Ovary (tissue), 10 donors: ENCODE measurements at places on chromosomes 5 and 9. TPM values are rescaled to one million over a fixed set of nuclear protein-coding genes. Genes with fewer than 3 reads are reported as not detected.

The IFNA21 gene
- not detected for total RNA-seq

The STPG3 gene
- not detected for total RNA-seq

The FOXD1 gene
- total RNA-seq: 0.10 TPM

The SPATA31E1 gene
- not detected for total RNA-seq

The IFNA14 gene
- total RNA-seq: not detected

The CCL28 gene
- 2.1 TPM for total RNA-seq

The C5orf58 gene
- total RNA-seq: not detected

The DAPK1 gene
- 133 TPM for total RNA-seq

The RNF180 gene
- total RNA-seq: 23.2 TPM

The ELOVL7 gene
- 5.9 TPM for total RNA-seq

The TMEM215 gene
- total RNA-seq: 0.24 TPM

GRCh38 chr5:61397238-61397637 is 65.2 kb downstream of the ZSWIM6 start:
- no peak overlapping the region for H3K27ac ChIP-seq
- H3K4me1 ChIP-seq: no peaks in the 10 kb centered on the region
- H3K27me3 ChIP-seq: no peaks in the 10 kb centered on the region

- no peaks in the 10 kb centered on the region for H3K4me1 ChIP-seq
- DNase-seq: no peak
- H3K27ac ChIP-seq: no peak overlapping the region
- H3K4me3 ChIP-seq: no peak overlapping the region
Observed at GRCh38 chr9:88732128-88732527, 197.2 kb downstream of the NXNL2 start.

DNA sequence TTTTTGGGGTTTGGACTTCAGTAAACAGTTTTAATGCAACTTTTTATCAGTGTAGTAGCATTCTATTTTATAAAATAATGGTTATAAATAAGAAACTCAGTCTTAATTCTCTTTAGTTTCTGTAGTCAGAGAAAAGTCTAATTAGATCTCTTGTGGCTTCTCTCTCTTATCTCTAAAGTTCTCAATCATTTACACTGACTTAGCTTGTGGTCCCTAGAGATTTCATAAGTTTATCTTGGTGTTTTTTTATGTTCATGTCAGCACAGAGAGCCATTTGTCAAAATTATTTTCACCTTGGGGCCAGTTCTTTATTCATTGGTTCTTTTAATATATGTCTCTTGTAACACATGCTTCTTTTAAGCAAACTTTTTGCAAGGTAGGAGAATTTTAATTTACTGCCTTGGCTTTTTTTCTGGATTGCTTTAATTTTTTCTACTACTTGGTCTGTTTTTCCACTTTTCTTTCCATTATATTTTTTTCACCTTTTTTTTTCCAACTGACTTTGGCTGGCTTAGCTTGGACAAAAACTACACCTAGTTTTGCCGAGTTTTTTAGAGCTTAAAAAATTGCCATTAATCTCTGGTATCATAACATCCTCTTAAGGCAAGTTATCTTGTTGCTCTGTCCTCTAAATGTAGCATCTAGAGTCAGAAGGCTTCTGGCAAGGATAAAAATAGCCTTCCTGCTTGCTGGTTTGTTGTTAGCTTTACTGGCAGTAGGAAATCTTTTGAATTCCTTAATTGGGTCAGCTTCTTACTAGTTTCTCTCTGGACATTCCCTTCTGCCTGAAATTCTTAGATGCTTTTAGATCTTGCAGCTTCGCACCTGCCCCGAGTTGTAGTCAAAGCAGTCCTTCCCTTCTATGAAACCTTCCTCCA is 35.3 kb downstream of the CPEB4 start:
- peak overlapping the region; percentile 8 for H3K27ac ChIP-seq
- no peaks in the 10 kb centered on the region for H3K36me3 ChIP-seq
- no peaks in the 10 kb centered on the region for H3K27me3 ChIP-seq
- peaks cover 14% of the 10 kb centered on the region for H3K4me1 ChIP-seq
- no peak overlapping the region for H3K4me3 ChIP-seq
- no peak for DNase-seq

DNA sequence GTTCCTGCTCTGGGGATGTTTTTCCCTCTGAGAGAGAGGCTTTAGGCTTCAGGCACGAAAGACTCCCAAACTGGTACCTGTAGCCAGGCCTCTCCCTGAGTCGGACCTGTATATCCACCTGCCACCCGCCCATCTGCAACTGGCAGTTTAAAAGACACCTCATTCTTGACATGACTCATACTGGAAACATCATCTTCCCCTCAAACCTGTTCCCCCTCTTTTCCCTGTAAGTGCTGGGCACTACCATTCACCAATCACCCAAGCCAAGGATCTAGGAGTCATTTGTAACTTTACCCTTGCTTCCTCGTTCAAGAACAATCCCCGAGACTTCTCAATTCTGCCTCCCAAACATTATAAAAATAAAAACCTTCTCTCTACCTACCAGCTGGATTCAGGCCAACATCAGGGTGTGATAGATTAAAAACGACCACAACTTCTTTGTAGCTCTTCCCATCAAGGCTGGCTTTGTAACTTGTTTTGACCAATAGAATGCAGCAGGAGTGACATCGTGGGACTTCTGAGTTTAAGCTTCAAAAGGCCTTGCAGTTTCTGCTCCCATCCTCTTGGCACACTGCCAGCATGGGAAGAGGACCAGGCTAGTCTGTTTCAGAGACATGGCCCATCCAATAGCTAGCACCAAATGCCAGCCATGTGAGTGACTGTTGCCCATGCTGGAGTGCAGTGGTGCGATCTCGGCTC is 1.8 kb upstream of the WDR31 start:
- H3K36me3 ChIP-seq: no peaks in the 10 kb centered on the region
- peaks cover 5% of the 10 kb centered on the region for H3K4me1 ChIP-seq
- no peak for DNase-seq
- no peak overlapping the region for H3K27ac ChIP-seq

DNA sequence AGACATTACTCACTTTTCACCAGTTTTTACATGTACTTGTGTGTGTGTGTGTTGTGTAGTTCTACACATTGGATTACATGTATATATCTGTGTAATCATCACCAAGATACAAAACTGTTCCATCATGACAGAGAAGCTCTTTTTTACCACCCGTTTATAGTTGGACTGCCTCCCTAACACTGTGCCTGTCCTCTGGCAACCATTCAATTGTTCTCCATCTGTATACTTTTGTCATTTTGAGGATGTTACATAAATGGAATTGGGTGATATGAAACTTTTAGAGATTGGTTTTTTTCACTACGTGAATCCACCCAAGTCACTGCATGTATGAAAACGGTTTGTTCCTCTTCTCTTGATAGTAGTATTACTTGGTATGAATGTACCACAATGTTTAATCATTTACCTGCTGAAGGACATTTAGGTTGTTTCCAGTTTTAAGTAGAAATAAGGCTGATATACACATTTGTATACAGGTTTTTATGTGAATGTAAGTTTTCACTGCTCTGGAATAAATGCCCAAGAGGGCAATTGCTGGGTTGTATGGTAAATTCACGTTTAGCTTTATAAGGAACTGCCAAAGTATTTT is 126.2 kb downstream of the MAPKAP1 start:
- H3K27ac ChIP-seq: no peak overlapping the region
- no peaks in the 10 kb centered on the region for H3K36me3 ChIP-seq
- DNase-seq: no peak
- no peaks in the 10 kb centered on the region for H3K27me3 ChIP-seq
- H3K4me1 ChIP-seq: no peaks in the 10 kb centered on the region
- H3K4me3 ChIP-seq: no peak overlapping the region

- H3K4me3 ChIP-seq: peak overlapping the region; percentile 59
- peaks cover 9% of the 10 kb centered on the region for H3K4me1 ChIP-seq
- H3K36me3 ChIP-seq: no peaks in the 10 kb centered on the region
- peak overlapping the region; percentile 99 for H3K27ac ChIP-seq
- no peaks in the 10 kb centered on the region for H3K27me3 ChIP-seq
Observed at GRCh38 chr5:36242534-36243485, 1.1 kb upstream of the NADK2 start.

GRCh38 chr5:127556609-127557334 is 39.3 kb downstream of the PRRC1 start:
- no peaks in the 10 kb centered on the region for H3K4me1 ChIP-seq
- H3K36me3 ChIP-seq: no peaks in the 10 kb centered on the region
- no peaks in the 10 kb centered on the region for H3K27me3 ChIP-seq
- H3K4me3 ChIP-seq: no peak overlapping the region
- H3K27ac ChIP-seq: no peak overlapping the region

DNA sequence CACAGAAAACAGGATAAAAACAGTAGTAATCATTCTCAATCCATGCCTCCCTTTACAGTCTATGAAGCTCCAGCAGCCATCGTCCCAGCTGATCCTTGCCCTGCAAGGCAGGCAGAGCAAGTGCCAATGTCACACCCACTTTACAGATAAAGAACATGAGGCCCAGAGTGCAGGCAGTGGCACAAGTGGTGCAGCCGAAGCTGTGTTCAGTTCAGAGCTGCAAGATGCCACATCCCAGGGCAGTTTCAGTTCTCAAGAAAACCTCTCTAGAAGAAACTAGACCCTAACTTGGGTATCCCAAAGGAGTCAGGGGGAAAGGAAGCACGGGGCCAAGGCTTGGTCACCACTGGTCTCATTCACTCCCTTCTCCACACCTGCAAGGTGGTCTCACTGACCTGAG is 34.6 kb upstream of the CPLX2 start:
- H3K27ac ChIP-seq: no peak overlapping the region
- H3K4me3 ChIP-seq: no peak overlapping the region
- H3K36me3 ChIP-seq: no peaks in the 10 kb centered on the region
- DNase-seq: no peak

DNA sequence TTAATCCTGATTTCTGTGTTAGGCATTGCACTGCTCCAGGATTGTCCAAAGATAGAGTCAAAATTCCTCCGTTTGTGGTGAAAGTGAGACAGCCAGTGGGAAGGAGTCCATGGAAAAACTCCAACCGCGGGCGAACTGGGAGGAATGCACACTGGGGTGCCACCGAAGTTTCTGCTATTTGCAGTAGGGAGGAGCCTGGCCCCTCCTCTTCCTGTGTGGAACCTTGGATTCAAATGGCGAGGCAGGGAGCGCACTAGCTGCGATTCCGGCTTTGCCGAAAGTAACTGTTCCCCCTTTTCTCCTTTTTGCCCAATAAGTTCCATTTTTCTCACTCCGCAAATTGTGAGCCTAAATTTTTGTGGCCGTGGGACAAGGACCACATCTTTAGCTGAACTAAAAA is 9.3 kb downstream of the BAAT start:
- no peak overlapping the region for H3K27ac ChIP-seq
- H3K36me3 ChIP-seq: no peaks in the 10 kb centered on the region
- no peaks in the 10 kb centered on the region for H3K27me3 ChIP-seq
- no peak overlapping the region for H3K4me3 ChIP-seq

GRCh38 chr9:81534138-81534875 is 155.0 kb downstream of the TLE1 start:
- no peaks in the 10 kb centered on the region for H3K4me1 ChIP-seq
- no peaks in the 10 kb centered on the region for H3K36me3 ChIP-seq
- no peak overlapping the region for H3K4me3 ChIP-seq
- no peaks in the 10 kb centered on the region for H3K27me3 ChIP-seq

- H3K27me3 ChIP-seq: no peaks in the 10 kb centered on the region
- H3K27ac ChIP-seq: no peak overlapping the region
- H3K4me1 ChIP-seq: no peaks in the 10 kb centered on the region
- no peaks in the 10 kb centered on the region for H3K36me3 ChIP-seq
- no peak overlapping the region for H3K4me3 ChIP-seq
Observed at GRCh38 chr5:60802986-60803385, 41.1 kb downstream of the ELOVL7 start.

DNA sequence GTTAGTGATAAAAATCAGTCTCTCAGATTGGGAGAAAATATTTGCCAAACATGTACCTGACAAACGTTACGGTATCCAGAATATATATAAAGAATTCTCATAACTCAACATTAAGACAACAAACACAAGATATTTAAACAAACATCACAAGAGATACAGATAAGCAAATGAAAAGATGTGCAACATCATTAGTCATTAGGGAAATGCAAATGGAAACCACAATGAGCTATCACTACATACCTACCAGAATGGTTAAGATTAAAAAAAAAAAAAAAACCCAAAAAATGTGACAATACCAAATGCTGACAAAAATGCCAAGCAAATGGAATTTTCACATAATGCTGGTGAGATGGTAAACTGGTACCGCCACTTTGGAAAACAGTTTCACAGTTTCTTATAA is 15.4 kb downstream of the CERT1 start:
- no peaks in the 10 kb centered on the region for H3K27me3 ChIP-seq
- H3K4me3 ChIP-seq: no peak overlapping the region
- H3K4me1 ChIP-seq: no peaks in the 10 kb centered on the region
- no peaks in the 10 kb centered on the region for H3K36me3 ChIP-seq
- no peak for DNase-seq
- H3K27ac ChIP-seq: no peak overlapping the region

DNA sequence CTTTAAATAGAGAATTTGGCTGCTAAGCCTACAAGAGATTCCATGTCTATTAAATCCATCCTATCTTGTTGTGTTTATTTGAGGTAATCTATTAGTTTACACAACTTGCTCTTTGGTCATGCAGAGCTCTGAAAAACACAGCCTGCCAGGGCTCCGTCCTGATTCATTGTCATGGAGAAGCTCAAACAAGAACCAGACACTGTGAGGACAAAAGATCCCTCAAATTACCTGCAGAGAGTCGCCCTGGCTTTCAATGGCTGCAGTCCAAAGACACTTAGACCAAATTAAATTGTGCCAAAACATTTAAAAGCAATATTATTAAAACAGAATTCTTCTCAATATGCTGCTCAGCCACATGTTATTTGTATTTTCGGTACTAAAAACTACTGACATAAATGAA is 60.1 kb downstream of the CDH18 start:
- no peak overlapping the region for H3K27ac ChIP-seq
- no peak for DNase-seq
- H3K4me1 ChIP-seq: no peaks in the 10 kb centered on the region
- no peaks in the 10 kb centered on the region for H3K36me3 ChIP-seq
- H3K27me3 ChIP-seq: no peaks in the 10 kb centered on the region

DNA sequence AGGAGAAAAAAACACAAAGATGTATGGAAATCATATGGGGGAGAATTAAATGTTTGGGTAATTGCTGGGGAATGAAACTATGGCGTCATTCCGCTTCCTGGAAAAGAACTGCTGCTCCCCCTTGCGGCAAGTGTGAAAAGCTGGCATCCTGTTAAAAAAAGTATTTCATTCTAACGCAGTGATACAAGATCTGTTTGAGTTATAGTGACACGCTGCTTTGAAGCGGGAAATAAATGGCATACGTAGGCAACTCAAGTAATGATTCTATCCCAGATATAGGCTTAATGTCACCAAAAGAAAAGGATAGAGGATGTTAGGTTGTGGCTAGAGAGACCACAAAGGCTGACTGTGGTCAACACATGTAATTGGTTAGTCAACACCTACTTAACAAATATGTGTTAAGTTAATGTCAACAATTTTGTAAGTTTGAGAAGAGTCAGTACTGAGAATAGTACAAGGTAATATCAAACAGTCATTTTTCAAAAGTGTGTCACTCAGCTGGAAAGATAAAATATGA is 70.2 kb upstream of the ALDH1A1 start:
- no peaks in the 10 kb centered on the region for H3K27me3 ChIP-seq
- H3K4me3 ChIP-seq: no peak overlapping the region
- peaks cover 1% of the 10 kb centered on the region for H3K4me1 ChIP-seq
- no peak overlapping the region for H3K27ac ChIP-seq
- DNase-seq: peak; percentile 67
- no peaks in the 10 kb centered on the region for H3K36me3 ChIP-seq
